RWPE2 (cell line): ENCODE measurements at places on chromosomes 5 and 9.

DNA sequence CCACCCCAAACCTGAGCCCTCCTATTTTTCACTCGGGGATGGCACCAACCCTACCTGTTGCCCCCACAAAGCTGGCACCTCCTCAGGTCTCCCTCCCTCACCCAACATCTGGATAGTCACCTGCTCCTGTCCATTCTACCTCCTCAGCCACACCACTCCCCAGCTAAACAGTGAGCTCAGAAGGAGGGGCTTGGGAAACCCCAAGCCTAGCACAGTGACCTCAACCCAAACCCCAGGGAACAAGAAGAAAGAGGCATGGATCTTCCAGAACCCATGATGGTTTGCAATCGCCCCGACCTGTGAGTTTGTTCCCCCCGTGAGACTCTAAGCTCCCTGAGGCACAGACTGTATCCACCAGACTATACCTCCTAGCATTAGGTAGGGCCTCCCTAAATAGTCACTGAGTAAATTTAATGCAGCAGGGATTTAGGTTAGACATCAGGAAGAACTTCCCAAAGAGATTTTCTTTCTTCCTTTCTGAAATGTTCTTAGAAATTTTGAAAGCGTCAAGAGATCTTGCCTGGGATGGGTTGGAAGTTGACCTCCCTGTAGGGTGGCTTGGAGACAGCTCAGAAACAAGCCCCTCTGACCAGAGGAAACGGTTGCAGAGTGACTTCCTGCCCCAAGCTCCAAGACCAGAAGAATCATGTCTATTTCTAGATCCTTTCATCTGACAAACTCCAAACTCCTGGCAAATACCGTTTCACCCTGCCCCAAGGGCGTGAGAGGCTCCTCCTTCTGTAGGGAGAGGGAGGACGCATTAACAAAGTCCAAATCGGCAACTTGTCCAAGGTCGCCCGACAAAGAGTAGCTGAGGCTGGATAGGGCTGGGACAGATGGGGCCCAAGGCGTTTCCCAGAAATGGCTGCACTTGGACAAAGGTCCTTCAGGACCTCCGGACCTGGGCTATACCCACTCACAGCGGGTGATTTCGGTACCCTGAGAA, 4.1 kb downstream of the FIBCD1 start:
- DNase-seq = no peak

DNA sequence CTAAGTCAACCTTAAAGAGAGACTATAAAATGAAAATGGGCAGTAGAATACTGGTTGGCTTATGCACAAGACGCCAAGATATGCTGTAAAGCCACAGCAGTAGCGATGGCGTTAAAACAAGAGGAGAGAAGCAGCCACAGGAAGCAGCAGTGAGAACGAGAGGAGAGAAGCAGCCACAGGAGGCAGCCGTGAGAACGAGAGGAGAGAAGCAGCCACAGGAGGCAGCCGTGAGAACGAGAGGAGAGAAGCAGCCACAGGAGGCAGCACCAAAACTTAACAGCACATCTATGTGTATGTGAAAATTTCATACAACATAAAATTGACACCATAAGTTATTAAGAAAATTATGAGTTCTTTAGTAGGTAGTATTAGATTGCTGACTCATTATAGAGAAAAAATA, 2318.6 kb upstream of the ACO1 start:
- DNase-seq = no peak

GRCh38 chr5:56677690-56678305, 137.6 kb upstream of the MAP3K1 start:
- DNase-seq = no peak

DNA sequence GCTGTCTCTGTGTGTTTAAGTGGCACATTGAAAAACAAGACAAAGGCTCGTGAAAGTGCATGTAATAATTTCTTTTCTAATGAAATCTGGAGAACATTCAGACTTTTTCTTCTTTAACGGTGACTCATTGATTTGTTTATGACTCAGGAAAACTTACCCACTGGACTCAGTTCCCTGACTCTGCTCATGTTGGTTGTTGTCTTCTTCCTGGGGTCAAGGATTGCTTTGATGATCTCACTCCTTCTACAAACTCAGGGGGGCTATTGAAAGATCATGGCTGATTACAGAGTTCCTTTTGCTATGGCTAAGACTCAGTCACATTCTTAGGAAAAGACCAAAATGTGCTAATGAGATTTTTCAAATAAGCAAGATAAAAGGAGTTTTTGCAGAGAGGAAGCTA, 141.1 kb upstream of the DAP start:
- no peak for DNase-seq

DNA sequence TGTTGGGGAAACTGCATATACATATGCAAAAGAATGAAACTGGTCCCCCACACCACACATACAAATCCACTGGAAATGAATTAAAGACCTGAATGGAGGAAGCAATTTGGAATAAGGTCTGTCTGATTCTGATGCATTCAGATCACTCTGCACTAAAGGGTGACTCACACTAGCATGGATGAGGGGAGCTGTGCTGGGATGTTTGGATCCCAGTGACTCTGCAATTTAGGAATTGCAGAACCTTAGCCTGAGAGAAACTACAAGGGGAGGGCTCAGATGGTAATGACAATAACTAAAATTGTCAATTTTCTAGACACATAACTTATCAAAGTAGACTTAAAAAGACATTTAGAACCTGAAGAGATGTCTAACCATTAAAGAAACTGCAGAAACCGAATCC, 312.0 kb downstream of the CDK5RAP2 start:
- DNase-seq = no peak

DNA sequence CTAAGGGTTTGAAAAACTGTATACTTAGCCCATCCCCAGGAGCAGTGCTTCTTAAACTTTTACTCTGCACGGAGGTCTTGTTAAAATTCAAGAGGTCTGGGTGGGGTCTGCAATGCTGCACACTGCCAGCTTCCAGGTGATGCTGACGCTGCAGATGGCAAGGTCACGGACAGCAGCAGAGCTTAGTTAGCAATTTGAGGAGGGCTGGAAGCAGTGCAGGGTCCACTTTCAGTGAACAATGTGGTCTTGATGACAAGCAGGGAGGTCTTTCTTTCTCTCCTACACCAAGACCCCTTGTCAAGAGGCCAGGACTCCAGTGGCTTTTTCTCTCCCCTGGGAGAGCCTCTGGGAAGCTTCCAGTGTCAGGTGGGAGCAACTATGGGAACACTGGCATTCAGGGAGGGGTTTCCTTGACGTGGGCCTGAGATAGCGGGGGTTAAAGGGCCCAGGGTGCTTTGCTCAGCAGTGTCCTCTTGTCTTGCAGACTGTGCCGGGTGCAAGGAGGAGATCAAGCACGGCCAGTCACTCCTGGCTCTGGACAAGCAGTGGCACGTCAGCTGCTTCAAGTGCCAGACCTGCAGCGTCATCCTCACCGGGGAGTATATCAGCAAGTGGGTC, 65.0 kb upstream of the AFAP1L1 start:
- no peak for DNase-seq

DNA sequence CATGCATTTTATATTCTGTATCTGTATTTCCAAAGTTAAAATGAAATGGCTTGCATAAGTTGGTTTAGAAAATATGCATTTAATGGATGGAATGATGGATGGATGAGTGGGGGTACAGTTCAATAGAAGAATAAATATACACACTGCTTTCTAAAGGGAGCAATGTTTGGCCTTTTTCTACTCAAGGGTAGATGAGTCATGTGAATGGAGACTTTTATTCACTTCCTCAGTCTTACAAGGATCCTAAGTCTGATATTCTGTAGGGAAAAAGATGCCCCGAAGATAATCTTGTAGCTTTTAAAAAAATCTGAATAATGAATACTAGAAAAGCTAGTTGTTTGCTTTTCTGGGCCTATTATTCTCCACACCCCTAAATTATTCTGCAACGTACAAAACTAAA, 2112.1 kb downstream of the MAT2B start:
- no peak for DNase-seq
